ENCODE measurements at places on chromosomes 7 and 10.

DNA sequence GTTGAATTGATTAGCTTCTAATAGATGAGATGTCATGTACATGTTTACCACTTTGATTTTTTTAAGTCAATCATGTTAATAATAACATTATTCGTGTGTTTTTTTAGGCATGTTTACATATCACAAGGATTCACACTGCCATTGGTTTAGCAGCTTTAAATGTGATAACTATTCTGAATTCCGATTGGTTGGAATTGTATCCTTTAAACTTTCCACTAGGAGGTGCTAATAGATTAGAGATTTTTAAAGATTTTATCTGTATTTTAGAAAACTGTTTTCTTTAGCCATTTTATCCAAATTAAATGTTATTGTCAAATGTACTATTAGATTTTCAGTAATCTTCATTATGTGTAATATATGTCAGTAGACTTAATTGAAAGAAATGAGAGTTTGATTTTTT, 83.2 kb downstream of the HECTD2 start:
- DNase-seq: peak; percentile 24

DNA sequence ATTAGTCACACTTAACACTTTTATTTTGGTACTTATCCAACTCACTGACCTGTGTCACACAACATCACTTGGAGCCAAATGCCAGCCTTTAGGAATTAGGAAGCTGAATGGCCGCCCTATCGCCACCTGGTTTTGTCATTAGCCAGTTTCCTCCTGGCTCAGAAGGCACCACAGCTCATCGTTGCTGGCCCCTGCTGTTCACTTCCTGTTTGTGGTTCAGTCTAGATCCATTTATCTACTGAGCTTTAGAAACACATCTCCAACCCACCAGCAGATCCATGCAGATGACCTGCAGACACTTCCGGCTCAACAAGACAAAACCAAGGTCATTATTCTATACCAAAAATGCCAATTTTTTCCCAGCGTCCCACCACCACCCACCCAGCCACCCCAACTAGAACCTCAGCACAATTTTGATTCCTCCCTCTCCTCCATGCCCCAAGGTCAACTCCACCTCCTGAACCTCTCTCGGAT, 193.5 kb upstream of the NEBL start:
- DNase-seq: no peak

GRCh38 chr10:52706332-52707070, 66.1 kb downstream of the MBL2 start:
- peak; percentile 37 for DNase-seq

- DNase-seq: no peak
These were observed 129.8 kb downstream of the CUBN start for GRCh38 chr10:16999665-17000451.

DNA sequence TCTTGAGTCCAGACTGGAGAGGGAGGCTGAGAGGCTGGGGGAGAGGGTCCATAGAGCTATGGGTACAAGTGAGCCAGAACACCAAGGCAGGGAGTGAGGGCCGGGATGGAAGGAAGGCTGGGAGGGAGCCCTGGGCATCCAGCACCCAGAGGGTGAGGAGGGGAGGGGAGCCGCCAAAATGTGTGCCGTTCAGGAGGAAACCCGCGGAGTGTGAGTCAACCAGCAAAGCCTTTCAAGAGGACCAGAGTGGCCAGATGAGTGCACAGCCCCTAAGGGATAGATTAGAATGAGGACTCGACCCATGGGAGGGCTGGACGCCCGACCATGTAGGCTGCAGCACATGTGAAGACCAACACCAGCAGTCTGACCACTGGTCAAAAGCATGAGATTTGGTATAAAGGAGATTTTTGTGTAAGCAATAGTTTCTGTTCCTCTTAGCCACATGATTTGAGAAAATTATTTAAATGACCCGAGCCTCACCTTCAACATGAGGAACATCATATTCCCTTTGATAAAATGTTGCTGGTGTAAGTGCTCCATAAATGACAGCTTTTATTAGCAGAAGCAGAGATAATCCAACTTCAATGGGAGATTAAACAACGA, 179.7 kb upstream of the GRB10 start:
- no peak for DNase-seq

DNA sequence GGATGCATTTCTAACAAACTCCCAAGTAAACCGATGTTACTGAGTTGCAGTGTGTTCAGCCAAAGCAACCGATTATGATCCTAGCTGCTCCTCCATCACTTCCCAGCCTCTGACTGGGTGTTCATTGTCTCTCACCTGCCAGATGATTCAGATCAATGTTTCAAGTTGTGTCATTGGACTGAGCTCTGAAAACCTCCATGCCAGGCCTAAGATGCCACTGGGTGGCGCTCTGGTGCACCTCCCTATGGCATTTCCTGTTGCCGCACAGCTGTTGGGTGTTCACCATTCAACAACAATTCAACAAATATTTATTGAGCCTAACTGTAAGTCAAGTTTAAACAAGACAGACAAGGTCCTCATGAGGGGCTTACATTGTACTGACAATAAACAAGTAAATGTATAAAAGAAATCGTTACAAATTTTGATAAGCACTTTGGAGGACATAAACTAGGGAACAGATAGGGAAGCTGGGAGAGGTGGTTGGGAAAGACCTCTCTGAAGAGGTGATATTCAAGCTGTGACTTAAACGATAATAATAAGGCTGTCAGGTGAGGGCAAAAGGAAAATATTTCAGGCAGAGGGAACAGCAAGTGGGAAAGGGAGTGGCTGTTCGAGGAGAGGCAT, 22.8 kb downstream of the RGR start:
- peak; percentile 11 for DNase-seq

DNA sequence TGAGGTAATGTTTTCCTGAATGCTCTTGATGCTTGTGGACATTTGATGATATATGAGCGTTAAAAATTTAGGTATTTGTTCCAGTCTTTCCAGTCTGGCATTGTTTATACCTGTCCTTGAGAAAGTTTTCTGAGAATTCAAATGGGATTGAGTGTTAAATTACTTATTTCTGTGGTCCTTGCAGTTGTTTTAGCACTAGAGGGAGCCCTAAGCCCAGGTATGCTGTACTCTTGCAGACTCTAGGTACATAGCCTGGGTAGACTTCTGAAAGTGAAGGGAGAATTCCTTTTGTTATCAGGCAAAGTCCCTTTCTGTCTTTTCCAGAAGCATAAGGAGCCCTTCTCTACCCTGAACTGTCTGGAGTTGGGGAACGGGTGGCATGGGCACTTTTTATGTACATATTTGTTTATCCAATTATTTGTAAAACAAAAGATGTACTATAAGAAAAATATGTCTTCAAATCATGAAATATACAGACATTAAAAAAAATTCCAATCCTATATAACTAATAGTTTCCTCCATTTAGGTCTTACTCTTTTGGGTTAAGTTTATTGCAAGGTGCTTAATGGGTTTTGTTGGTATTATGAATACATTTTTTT, 262.1 kb downstream of the ATRNL1 start:
- DNase-seq: peak; percentile 3

DNA sequence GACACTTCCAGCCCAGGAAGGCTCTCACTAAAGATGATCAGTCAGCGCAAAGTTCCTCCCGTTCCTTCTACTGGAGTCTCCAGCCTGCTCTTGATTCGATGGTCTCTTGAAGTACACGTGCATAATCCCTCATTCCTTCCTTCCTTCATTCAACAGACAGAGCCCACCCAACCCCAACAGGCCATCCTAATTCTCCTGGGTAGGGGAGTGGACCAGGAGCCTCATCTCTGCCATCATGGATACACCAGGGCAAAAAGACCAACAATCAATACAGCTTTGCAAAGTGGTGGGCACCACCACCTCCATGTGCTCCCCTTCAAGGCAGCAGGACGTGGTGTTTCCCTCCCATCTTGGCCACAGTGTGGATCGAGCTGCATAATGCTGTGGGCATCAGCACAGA, 446.3 kb downstream of the GRID1 start:
- no peak for DNase-seq

GRCh38 chr10:2620827-2621521, 446.4 kb upstream of the PFKP start:
- DNase-seq: no peak

GRCh38 chr7:2845034-2845592, 1.0 kb upstream of the GNA12 start:
- DNase-seq: no peak

DNA sequence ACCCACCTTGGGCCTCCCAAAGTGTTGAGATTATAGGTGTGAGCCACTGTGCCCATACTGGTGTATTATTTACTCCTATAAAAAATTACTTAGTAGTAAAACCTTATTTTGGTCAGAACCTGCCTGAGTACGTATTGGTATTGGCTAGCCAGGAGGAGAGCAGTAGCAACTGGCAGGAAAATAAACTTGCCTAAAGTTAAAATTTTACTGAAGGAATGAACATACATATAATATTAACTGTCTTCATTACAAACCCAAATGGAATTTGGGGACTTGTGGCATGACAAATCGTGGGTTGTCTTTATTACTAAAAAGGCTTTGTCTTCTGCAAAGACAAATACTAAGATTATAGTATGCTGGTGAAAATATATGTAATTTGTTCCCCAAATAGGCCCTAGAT, 8.4 kb downstream of the RAB18 start:
- no peak for DNase-seq

DNA sequence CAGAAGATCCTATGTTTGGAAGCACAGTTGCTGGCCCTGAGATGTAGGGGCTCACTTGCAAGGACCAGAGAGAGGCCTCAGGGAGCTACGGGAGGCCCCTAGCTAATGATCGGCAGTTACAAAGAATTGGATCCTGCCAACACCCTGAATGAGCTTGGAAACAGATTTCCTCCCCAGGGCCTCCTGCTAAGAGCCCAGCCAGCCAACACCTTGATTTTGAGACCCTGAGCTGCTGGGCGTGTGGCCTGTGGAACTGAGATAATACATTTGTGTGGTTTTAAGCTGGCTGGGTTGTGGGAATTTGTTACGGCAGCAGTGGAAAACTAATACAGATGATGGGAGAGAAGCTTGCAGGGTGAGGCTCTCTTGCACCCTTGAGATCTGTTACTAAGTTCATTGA, 3.9 kb downstream of the DOCK1 start:
- no peak for DNase-seq

DNA sequence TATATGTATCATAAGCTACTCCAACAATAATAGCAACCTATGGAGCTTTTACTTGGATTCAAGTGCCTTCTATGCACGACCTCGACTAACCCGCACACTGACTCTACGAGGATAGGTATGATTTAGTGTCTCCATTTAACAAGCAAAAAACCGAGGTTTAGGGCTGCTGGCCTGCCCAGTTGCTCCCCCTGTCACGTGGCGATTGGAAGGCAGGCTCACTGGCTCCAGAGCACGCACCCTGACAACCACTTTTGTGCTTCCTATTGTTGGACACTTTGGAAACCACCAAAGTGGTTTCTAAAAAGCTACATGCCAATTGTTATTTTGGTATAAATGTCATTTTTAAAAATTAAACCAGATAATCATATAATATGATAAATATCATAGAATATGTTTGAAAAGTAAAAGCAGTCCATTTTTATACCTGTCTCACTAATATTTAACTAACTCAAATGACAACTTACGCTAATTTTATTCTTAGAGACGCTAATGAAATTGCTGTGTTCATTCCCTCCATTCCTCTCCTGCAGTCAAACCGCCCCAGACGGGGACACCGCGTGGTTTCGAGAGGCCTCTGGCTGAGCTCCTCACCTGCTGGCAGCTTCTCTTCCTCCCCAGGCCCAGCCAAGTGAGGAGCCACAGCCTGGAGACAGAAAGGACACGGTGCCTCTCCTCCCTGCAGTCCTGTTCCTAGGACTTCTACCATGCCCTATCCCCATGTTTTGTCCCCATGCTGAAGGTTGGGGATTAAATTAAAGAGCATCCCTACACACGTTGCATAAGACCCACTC, 22.2 kb upstream of the RHEB start:
- DNase-seq: no peak

DNA sequence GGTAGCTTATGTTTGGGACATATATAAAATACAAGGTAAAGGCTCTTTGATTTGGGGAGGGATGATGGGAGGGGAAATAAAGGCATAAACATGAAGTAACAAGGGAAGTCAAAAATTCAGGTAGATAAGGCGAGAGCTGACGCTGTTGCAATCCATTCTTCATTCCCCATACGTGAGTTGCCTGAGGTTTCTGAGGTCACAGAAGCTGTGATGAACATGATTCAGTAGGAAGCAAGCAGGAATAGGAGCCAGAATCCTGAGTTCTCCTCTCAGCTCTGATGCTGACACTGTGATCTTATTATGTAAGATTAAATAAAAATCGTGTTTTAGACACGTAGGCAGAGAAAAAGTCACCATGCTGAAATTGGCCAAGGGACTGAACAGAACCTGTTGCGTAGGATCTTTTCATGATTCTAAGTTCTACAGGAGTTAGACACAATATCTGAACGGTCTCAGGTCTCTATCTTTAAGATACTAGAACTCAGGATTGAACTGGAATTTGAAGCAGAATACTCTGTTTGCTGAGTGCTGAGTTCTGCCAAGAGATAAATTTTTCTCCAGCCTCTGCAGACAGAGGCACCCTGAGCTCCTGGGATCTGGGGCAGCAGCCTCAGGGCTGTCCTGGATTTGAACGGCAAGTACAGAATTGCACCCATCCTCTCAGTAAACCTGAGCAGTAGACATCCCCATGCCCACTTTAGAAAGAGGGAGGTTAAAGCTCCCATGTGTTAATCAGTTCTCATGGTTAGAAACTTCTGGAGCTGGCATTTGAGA, 21.0 kb downstream of the KLF6 start:
- no peak for DNase-seq

DNA sequence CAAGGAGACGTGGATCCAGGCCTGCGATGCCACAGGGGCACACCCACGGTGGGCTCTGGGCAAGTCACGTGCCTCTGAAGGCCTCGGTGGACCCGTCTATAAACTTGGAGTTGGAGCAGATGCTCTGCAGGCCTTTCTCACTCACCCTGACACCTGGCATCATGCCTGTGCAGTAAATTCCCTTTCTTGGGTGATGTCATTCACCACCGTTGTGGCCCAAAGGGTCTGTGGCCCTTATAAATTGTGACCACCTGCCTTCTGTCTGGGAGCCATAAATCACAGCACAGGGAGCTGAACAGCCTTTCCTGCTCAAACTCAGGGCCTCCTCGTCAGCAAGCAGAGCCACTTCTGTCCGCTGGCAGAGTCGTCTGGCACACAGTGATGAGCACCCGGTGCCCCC, 52.2 kb downstream of the GPAM start:
- DNase-seq: no peak

- DNase-seq: no peak
These were observed 22.0 kb upstream of the ELFN1 start for GRCh38 chr7:1647961-1648672.

Data from AG09309 (cell line).